ENCODE measurements at places on chromosomes 2 and 18.
A peak's percentile ranks its signal among the peaks of the same experiment; 100 is the strongest.

DNA sequence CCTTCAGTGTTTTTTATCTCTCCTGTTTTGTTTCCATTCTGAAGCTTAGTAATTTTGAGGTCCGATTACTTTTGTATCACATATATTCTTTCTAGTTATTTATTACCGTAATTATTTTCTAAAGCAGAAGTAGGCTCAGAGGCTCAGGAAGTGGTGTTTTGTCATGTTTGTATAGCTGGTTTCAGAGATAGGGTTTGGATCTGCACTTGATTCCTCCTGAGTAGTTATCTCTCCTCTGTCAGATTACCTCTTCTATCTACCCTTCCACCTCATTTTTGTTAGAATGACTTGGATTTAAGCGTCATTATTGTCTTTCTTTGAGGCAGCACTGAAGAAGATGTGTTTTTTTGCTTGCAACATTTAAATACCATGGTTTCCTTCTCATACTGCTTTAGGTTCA lies 95.4 kb downstream of the MTA3 start:
- DNase-seq = peak; percentile 32

DNA sequence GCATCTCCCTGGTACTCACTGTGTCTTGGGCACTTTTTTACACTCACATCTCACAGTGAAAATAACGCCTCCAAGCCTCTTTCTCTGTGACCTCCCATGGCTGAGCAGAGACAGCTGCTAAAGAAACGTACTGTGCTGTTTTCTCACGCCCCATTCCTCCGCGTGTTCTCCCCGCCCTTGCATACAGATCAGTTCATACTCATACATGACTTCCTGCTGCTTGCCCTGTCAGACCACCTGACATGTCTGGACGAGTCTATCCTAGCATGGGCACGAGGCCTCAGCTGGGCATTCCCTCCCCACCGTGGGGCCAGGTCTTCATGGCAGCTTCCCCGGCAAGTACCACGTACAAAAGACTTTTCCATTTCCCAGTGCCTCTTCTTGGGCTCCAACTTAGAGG lies 21.2 kb upstream of the IL1A start:
- no peak for DNase-seq

GRCh38 chr2:81196383-81196851 lies 891.9 kb upstream of the LRRTM1 start:
- no peak for DNase-seq

GRCh38 chr18:3885209-3885792 lies 435.3 kb downstream of the TGIF1 start:
- DNase-seq = no peak

DNA sequence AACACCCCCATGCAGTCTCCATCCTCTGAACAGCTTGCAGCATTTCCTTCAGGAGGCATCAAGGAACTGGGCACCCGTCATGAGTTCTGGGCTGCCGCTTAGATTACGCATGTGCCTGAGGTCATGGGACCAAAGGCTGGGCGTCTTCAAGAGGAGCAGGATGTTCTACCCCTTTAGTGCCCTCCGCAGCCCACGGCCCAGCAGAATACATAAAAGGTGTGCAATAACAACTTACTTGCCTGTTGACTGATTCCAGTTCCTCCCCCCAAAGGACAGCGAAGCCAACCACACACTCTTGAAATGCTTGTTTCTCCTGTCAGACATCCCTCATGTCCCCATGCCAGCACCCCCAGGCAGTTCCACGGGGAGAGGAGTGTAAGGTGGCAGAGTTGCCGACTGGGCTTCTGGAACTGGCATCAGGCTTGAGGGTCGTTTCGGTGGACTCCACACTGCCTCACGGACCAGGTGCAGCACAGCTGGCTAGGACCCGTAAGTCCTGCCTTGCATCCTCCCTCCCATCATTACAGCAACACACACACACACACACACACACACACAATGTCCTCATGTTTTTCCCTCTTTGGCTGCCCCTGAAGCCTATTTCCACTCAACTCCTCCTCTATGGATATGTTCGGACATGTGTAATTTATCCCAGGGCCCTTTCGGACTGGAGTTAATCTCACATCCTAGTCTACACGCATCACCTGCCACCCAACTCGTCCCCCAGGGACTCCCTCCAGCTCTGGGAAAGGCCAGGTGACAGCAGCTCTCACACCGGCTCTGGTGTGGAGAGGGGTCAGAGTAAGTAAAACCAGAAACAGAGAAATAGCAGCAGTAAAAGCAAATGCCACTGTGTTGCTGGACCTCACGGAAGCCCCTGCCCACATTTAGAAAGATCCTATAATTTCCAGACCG lies 200.7 kb downstream of the BCL11A start:
- DNase-seq = no peak

DNA sequence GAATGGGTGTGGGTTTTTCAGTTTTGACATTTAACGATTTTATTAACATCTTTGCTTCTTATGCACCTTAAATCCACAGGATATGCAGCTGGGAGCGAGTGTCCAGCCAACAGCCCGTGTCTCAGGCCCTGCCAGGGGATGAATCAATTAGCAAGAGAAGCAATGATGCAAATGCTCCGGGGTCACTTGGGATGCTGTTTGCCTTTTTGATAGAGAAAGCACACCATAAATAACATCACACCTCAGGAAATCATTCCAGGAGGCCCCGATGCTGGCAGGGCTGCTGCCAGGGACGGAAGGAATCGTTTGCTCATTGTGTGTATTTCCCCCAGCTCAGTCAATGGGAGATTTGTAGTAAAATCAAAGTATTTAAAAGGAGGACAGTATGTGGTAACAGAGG lies 394.0 kb upstream of the HNRNPA3 start:
- DNase-seq = no peak

- no peak for DNase-seq
These were observed 75.1 kb downstream of the MBD5 start for GRCh38 chr2:148096012-148096411.

DNA sequence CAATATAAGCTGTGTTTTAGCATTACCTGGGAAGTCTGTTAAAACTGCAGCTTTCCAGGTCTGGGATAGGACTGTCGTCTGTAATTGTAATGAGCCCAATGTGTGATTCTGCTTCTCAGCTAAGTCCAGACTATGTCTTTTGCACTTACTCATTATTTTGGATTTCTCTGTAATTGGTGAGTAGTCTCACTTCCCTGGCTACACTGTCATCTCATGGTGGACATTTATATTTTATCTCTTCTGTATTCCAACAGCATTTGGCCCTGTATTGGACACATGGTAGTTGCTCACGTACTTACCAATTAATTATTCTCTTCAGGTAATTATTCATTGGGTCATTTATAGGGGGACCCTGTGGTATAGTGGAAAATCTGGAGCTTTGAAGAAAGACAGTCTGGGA lies 28.0 kb downstream of the LHCGR start:
- peak; percentile 14 for DNase-seq

DNA sequence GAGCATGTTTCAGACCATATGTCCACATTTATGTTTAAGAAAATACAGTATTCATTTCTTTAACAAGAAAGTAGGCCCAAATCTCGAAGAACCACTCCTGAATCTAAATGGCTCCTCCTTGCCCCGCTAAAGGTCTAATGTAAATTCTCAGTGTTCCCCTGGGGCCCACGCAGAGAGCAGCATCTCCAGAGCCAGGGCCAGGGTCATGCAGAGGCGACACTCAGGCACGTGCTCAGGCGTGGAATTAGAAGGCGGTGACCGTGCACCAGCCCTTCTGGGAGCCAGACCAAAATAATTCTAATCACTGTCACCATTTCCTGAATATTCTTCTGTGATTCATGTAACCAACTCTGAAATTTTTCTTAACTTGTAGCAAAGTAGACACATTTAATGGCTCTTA lies 68.3 kb upstream of the MYT1L start:
- DNase-seq = no peak

- DNase-seq = peak; percentile 55
These were observed 21.0 kb downstream of the PAX8 start for GRCh38 chr2:113257516-113258264.

Measured in suppressor macrophage treated with lipopolysaccharide for 4 hours (primary cell).